Stimulated activated CD4-positive, alpha-beta T cell treated with anti-CD3 and anti-CD28 coated beads, Interleukin-12 subunit alpha, Interleukin-12 subunit beta, amount 100 ng/mL, for 24 hours (primary cell): ENCODE measurements at places on chromosomes 16 and 17.

DNA sequence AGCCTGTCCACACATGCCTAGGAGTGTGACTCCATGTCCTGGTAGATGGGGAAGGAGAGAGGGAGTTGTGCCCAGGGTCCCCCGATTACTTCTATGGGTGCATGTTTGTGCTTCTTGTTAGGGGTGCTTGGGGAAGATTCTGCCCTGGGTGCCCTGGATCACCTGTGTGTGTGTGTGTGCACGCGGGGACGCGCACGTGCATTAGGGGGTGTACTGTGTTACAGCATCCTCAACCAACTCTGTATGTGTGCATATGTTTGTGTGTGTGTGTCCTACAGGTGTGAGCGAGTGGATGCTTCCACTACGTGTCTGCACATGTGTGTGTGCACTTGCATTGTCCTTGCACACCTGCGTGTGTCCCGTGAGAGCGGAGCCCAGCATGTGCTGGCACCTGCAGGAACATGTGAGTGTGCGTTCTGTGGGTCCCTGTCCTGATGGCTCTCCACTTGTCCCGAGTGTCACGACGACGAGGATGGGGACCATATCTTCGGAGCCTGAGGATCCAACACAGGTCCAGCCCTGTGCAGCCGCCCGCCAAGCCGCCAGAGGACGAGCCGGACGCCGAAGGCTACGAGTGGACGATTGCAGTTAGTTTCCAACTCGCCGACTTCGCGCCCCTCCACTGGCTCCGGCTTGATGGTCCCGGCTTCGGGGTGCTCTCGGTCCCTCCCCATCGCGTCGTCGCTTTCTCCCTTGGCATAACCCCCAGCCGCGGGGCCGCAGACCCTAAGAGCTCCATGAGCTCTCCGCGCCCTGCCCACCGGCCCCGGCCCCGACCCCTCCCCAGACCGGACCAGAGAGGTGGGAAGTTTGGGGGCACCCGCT lies 6.0 kb upstream of the TBC1D3B start:
- DNase-seq = no peak

DNA sequence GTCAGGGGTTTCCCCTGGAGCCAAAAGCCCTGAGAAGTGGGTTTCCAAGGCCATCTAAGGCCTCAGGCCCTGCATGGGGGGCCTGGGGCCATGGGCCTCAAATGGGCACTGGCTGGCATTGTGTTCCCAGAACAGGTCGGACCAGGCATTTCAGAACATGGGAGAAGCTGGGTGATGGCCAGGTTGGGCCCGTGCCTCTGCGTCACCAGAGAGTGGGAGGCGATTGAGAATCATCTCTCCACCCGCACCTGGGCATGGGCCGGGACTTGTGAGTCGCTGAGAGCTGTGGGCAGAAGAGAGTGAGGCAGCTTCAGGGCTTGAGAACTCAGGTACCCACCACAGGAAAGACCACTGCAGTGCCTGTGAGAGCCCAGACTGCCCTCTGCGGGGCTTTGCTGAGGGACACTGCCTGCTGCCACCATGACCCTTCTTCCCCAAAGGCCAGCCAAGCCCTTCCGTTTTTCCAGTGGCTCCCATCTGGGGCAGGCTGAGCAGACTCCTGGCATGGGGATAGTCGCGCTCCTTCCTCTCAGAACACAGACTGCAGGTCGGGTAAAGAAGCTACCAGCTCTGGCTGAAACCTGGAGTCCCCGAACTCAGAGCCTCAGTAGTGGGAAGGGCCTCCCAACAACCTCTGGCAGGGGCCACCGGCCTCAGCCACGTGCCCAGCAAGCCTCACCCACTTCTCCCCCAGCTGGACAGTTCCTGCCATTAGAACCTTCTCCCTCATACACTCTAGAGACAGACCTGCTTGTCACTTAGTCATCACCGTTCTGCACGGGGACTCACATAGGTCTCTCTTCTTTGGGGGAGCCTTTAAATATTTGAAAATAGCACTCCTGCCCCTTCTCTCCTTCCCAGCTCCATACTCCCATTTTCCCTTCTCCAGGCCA lies 1.6 kb downstream of the RAB11FIP4 start:
- no peak for DNase-seq

GRCh38 chr17:64938925-64939474 lies 19.7 kb upstream of the LRRC37A3 start:
- peak; percentile 36 for DNase-seq

GRCh38 chr17:17706140-17707060 lies 25.1 kb downstream of the RAI1 start:
- DNase-seq = no peak

DNA sequence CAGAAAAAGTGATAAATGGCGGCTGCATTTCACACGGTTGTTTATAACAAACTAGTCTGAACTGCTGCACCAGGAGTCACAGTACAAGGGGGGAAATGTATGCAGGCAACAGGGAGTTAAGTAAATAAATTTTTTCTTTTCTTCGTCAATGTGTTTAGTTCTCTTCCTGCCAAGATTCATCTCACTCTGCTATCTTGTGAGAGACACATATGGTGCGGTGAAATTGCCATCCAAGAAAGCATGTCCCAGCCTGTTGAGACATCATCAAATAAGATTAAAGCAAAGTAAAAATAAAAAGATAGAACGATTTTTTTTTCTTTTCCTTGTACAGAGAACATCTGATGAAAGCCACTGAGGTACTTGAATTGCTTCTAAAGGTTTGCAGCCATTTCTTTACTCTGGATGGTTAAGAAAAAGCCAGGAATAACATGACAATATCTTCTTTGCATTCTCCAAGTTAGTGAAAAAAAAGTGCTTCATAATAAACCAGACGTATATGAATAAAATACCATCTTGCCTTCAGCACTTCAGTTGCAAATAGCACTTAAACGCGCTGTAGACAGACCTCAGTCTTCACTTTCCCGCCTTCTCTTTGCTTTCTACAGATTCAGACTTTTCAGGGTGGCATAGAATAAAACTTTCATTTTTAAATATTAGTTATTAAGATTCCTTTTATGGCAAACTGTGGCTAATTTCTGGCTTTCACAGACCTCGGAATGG lies 506.2 kb upstream of the ZFHX3 start:
- DNase-seq = no peak

DNA sequence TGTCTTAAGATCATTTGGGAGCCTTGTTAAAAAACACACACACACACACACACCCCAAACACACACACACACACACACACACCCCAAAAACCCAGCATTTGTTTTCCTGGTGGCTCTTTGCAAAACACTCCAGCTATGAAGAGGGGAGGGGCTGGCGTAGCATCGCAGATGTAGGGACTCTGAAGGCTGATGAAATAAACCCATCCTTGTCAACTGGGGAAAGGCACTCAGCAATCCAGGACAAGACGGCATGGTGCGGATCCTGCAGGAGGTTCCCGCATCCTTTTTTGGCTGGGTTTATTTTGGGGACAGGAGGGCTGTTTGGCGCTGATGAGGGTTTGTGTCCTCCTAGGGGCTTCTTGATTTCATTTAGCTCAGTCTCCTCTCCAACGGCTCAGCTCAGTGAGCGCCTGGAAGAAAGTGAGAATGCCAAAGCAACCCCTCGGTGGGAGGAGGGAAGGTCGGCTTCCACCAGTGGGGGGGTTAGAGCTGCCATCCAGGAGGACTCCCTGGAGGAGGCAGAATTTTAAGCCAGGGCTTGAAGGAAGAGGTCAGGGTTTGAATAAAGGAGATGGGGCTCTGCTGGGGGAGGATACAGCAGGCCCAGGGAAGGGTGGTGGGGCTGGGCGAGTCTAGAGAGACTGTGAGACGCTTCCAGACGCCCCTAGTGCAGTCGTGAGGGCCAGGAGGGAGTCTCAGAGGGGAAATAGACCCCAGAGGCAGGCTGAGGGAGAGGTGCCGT lies 12.4 kb upstream of the GSE1 start:
- no peak for DNase-seq

DNA sequence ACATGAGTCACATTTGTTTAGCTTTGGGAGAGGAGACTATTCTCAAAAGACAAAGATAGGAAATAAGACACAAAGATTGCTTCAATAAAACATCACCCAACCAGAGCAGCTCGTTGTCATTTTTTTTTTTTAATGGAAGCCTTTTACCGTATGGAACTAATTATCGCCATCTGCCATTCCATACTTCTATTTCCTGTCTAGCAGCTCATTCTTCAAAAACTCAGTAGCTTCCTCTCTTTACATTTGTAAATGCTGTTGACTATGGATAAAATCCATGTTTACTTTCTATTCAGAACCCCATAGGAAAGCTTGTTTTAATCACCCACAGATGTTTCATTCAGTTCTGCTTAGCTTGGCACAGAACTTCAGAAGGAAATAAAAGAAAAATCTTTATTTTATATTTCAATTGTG lies 110.0 kb upstream of the PSMD7 start:
- no peak for DNase-seq

DNA sequence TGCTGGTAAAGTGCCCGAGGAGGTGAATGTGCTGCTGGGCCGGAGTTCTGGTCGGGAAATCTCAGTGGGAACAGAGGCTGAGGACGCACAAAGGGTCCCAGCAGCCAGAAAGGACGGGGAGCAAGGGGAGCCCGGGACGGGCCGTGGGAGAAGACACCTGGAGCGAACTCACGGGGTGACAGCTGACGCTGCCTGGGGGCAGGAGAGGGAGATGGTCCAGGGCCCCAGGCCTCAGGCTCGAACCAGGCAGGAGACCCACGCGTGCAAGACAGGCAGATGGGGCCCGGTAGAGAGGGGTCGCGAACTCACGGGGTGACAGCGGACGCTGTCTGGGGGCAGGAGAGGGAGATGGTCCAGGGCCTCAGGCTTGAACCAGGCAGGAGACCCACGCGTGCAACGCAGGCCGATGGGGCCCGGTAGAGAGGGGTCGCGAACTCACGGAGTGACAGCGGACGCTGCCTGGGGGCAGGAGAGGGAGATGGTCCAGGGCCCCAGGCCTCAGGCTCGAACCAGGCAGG lies 72.9 kb downstream of the METRNL start:
- no peak for DNase-seq

DNA sequence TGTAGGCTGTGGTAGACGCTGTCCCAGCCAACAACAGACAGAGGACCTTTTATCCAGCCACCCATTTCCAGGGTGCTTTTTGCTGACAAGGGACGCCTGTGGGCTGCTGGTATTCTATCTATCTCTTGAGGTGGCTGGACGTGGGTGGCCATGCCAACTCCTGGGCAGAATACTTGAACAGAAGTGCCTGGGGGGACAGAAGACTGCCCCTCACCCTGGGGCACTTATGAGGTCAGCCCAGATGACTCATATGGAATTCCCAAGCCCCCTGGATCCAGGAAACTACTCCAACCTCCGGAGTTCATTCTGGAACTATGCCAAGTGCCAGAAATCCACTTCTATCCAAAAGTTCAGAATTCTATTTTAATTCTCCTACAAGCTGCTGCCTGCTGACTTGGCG lies 61.3 kb downstream of the CDRT4 start:
- DNase-seq = no peak

DNA sequence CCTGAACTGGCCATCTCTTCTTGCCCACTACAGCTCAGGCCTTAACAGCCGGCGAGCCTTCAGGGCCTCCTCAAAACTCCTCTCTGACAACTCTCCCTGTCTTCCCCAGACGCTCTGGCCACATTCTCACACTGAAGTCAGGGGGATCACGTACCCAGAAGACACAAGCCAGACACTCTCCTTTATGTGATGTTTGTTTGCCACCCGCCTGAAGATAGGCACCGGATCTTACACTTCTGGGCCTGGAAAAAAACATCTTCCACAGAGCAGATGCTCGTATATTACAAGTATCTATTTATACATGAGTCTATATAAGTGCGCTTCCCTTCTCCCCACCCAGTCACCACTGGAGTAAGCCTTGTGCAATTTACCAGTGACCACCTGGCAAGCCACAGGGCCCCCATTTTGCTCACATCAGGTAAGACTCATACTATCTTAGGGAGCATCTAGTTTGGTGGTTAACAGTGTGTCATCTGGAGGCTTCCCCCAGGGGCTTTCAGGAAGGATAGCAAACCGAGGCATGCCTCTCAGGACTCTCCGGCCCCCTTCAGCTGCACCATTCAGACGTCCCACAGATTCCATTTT lies 349.4 kb downstream of the SOX9 start:
- DNase-seq = no peak

DNA sequence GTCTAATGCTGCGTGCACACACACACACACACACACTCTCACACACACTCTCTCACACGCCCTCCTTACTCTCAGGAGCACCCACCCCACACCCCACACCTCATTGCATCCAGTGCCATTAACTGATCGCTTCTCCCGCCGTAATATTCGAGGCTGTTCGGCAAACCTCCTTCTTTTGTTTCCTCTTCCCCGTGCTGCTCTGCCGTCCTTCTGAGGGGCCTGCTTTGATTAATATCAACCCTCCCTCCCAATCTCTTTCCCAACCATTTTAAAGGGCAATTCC lies 156.2 kb upstream of the TNRC6C start:
- no peak for DNase-seq

DNA sequence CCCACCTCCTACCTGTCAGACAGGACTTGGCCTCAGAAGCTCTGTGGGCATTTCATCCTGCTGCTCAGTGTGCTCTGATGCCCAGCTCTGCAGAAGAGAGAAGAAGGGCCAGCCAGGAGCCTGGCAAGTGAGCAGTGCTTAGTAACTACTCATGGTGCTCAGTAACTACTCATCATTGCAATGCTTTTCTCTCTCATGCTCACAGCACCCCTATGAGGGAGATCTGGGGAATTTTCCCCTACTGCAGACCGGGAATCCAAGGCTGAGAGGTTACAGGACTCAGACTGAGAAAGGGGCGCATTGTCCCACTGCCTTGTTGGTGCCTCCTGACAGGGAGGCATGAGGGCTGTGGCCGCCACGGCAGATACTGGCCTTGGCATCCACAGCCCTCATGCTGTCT lies 261.1 kb downstream of the C16orf95 start:
- DNase-seq = no peak

DNA sequence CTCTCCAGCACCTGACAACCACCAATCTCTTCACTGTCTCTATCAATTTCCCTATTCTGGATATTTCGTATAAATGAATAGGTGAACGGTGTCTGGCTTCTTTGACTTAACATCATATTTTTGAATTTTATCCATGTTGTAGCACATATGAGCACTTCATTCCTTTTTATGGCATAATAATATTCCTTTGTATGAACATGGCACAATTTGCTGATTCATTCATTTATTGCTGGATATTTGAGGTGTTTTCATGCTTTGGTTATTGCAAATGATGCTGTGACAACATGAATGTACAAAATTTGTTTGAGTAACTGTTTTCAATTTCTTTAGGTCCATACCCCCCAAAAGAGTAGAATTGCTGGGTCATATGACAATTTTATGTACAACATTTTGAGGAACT lies 12.0 kb downstream of the CCDC182 start:
- no peak for DNase-seq
